ENCODE measurements at places on chromosomes 6 and 20.

GRCh38 chr6:154319231-154319858 lies 37.3 kb downstream of the IPCEF1 start:
- peak; percentile 58 for DNase-seq

- no peak for DNase-seq
These were observed 45.8 kb downstream of the EPM2A start for GRCh38 chr6:145689529-145689928.

DNA sequence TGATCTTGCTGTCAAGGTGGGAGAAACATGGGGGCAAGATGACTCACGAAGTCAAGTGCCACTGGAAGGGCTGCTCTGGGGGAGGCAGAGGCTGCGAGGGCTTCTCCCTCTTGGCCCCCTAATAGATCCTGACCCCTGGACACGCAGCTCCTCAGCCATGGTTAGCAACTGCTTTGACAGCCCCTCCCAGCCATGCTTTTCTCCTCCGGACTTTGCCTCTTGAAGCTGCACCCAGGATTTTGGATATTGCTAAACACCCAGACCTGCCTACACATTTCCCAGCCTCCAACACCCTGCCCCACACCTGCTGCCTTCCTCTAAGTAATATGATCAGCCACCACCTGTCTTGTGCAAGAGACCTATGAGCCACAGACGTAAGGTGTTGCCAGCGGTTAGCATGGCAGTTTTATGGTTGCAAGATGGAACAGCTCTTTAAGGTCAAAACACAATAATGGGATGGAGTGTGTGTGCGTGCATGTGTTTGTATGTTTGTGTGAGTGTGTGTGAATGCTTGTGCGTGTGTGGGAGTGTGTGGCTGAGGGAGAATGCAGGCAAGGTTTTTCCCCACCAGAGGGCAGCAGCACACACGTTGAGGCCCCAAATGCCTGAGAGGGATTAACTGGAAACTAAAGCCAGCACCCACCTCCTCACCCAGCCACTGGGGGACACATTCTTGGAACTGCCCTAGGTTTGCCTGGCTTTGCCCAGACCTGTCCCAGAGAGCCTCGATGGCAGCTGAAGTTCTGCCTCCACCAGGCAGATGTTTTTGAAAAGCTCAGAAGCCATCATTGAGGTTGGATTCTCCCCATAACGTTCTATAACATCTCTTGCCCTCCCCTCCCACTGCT lies 2.5 kb downstream of the IP6K3 start:
- peak; percentile 78 for DNase-seq

DNA sequence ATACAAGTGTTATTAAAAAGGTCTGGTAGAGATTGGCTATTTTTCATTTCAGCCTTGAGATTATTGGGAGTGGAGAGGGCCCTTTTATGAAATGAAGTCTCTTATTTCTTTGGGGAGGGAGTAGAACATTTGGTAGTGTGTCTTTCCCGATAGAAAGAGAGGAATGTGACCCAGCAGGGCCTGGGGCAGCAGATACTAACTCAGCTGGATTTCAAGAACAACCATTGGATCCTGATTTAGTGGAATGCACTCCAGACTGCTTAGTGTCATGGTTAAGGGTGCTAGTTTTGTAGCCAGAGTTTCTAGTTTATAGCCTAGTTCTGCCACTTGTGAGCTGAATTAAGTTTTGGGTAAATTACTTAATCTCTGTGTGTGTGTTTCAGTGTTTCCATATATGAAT lies 18.4 kb upstream of the FLRT3 start:
- DNase-seq = no peak

DNA sequence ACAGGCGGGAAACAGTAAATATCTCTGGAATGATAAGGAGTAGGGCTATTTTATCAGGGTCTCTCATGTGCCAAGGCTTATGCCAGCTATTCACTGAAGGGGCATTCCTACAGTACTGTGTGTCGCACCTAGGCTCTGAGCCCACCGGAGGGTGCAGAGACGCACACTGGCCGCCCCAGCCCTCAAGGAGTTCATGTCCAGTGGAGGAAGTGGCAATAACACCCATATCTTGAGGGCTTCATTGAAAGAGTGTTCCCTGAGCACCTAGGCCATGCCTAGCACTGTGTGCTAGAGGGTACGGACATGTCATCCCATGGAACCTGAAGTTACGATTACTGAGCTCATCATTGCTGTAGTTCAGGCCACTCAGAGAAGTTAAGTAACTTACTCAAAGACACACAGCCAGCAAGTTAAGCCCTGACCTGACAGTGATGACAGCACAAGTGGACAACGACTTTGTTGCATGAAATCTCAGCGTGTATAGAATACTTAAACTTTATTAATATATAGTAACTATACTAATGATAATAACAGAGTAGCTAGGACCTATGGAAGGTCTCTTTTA lies 8.7 kb downstream of the CCN5 start:
- DNase-seq = no peak

DNA sequence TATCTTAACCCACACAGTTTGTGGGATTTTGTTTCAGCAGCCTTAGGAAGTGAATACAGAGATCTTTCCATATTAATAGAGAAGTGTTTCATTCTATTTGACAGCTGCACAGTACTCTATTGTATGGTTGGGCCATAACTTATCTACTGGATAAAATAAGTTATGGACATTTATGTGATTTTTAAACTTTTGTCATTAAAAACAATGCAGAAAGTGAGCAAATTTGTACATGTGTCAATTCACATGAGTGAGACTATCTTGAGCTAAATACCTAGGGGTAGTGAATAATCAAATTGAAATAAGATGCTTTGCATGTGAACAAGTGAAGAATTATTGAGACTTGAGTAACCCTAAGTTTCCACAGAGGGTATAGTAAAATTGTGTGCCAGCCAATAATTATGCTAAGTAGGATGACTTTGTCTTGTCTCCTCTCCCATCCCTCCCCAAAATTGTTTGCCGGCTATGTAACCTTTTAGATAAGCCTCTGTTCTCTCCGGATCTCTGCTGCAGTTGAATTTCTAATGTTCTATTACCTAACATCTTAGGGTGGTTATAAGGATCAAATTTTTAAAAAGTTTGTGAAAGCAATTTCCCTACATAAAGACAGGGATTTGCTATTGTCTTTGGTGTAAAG lies 33.3 kb upstream of the TPBG start:
- no peak for DNase-seq

DNA sequence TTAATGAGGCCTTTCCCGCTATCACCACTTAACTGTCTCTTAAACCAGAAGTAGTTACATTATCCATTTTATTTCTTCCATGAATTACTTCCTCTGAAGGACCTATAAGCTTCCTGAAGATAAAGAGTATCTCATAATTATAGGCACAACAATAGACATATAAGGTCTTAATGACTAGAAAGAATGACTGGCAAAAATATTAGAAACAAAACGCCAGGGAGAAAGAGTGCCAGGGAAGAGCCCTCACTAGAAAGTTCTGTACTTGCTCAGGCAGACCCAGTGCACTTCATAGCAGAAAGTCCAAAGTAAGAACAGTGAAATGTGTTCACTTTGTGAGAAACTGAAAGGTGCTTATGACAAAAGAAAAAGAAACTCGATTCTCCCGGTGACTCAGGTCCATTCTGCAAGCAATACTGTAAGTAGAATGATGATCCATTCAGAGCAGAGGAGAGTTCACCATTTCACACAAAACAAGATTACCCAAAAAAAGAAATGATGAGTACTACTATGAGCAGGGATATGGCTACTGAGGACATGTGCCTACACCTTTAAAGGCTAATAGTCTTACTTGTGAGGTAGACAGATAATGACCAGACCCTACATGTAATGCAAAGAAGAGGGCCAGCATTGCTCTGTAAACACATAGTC lies 5.5 kb downstream of the ZNF334 start:
- no peak for DNase-seq

DNA sequence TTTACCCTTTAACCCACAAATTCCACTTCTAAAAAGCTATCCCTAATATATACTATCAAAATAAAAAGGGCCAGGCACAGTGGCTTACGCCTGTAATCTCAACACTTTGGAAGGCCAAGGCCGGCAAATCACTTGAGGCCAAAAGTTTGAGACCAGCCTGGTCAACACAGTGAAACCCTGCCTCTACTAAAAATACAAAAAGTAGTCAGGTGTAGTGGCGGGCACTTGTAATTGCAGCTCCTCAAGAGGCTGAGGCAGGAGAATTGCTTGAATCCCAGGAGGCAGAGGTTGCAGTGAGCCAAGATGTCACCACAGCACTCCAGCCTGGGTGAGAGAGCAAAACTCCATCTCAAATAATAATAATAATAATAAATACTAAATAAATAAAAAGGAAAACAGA lies 82.5 kb downstream of the TRIM27 start:
- DNase-seq = no peak

DNA sequence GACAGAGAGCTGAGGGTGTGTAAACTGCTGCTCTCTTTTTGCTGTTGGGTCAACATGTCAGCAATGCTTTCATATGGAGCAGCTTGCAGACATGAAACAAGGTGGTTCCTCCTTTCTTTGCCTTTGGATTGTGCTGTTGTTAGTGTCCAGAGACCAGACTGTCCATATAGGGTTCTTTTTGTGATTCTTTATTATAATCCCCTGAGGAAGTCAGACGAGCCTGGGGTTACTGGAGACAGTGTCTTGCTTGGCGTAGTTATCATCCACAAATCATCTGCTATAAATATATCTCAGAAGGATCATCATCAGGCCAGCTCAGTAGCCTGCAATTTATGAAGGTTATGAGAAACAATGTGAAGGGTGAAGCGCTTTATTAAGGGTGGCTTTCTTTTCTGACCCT lies 2.3 kb upstream of the ADGRB3 start:
- DNase-seq = no peak

DNA sequence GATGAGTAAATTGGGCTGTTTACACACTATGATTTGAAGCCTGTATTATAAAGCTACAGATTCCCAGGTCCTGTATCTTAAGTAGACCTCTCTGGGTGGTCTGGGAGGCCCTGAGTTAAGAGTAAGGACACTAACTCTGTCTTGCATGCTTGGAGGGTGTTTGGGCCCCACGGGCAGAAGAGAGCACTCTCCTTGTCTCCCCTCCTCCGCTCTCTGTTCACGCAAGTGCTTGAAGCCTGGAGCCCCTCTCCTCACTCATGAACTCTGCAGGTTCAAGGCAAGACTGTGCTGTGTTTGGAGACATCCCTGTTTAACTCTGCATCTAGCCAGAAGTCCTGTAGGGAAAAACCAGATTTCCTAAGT lies 154.0 kb downstream of the ZDHHC14 start:
- DNase-seq = no peak

- DNase-seq = no peak
These were observed 106.1 kb upstream of the PTPRT start for GRCh38 chr20:43295781-43296180.

DNA sequence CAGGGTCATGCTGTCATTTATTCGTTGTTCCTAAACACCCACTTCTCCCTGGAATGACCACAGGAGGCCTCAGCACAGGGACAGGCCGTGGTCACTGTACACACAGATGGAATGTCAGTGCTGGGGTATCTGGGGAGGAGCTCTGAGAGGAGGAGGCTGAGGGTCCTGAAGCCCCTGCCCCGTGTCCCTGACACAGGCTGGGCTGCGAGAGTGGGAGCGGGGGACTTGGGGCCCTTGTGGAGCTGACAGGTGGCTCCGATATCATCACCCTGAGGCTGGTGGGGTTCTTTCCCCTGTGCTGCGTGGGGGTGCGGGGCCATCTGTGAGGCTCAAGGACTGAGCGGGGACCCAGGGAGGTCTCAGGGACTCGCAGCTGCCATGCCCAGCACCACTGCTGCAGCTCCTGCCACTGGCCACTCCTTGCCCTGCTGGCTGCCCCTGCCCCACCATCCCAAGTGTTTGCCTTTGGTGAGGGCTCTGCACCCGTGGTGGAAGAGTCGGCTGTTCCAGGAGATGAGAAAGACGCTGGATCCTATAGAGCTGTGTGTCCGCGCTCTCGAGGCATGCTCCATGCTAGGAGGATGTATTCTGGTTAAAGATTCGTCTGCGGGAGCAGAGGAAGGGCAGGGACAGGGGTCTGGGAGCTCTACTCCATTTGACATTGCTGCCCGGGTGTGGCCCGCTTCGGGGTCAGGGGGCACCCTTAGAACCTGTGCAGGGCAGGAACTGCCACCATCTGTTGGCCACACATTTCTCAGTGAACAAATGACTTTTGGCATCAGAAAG lies 18.9 kb downstream of the NPEPL1 start:
- no peak for DNase-seq

- no peak for DNase-seq
These were observed 37.9 kb upstream of the KHDRBS2 start for GRCh38 chr6:62323818-62324431.

- DNase-seq = peak; percentile 76
These were observed 54.8 kb upstream of the AKIRIN2 start for GRCh38 chr6:87756858-87757257.

DNA sequence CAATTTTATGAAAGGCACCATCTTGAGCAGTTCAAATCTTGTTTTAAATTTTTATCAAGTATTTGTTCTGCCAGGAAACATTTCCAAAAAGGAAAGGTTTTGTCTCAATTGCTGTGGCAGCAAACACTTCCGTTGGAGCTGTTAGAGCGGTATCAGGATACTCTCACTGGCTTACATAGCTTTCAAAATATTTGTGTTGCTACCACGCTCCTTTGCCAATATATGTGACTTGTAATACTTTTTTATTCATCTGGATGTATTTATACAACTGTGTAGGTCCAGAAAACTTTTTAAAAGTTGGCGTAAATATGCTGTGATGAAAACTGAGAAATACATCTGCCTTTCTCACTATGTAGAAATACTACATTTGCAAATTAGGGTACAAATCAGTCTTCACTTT lies 37.8 kb upstream of the NHSL1 start:
- DNase-seq = peak; percentile 91

DNA sequence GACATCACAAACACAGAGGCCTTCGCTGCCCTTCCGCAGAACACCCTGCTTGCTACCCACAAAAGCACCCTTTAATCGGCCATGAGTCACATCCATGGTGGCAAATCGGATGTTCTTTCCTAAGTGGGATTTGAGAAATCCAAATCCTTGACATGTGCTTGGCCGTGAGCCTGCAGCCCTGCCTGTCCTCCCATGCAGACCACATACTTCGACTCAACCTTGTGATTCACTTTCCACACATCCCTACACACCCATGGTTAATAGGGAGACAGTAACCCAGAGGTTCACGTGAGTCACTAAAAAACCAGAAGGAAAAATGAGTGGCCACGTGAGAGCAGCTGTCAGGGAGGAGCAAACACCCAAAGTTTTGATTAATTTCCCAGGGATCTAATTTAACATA lies 19.4 kb downstream of the RAMACL start:
- peak; percentile 98 for DNase-seq

- no peak for DNase-seq
These were observed 120.4 kb downstream of the MRPL14 start for GRCh38 chr6:44006872-44007303.

GRCh38 chr20:32871627-32872160 lies 13.0 kb downstream of the EFCAB8 start:
- DNase-seq = no peak

GRCh38 chr6:35275744-35276260 lies 16.3 kb downstream of the ZNF76 start:
- DNase-seq = no peak

GRCh38 chr20:53769041-53769440 lies 175.4 kb upstream of the ZNF217 start:
- peak; percentile 26 for DNase-seq

DNA sequence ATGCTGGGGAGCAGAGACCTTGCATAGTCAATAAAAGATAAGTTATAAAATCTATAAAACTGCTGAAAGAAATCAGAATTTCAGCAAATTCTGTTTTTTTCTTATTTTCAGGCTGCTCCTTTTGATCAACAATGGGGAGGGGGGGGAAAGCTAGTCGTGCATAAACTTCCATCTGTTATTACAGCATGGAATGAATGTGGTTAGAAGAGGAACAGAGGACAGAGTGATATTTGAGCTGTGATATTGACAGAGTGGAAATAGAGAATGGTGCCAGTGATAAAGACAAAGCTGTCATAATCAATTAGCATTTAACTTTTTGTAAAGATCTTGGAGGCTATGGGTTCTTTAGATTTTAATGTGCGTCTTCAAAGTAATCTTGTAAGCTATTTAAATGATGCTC lies 43.4 kb upstream of the QKI start:
- no peak for DNase-seq

Measured in cardiac fibroblast (primary cell).